Activated CD8-positive, alpha-beta memory T cell treated with anti-CD3 and anti-CD28 coated beads for 4 hours (primary cell): ENCODE measurements at places on chromosomes 3 and 15.

GRCh38 chr15:29103824-29104565 lies 165.6 kb downstream of the NSMCE3 start:
- DNase-seq, result no peak

DNA sequence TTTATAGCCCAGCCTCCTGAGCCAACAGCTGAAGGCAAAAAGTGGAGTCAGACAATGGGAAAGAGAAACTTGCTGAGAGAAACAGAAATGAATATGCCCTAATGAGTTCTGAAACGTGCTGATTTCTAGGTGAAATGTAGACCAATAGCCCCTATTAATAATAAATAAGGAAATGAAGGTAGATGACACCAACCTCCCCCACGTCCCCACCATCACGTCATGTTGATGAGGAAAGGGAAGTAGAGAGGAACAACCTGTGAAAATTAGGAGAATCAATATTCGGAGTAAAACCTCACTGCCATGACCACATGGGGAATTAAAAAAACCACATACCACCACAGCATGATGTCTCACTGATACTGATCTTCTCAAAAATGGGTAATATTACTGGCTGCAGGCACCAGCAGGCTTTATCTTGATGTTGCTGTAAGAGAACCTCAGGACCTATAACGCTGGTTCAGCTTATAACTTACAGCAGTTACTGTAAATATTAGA lies 64.0 kb downstream of the KAT2B start:
- DNase-seq, result peak; percentile 33

DNA sequence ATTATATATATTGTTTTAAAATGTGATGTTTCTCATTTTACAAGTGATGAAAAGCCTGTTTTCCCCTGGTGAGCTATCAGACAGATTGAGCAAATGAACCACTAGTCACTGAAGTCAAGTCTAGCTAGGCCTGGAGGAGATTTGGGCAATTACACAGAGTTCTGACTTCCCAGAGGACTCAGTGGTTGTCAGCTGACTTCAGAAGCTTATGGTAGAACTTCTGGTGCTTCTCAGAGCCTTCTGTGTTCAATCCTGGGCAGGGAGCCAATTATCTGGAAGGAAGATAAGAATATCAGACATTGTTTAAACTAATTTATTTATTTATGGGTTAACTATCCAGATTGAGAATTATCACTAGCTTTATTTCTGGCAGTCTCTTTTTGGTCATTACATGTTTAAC lies 37.7 kb upstream of the NAALADL2 start:
- DNase-seq, result no peak

DNA sequence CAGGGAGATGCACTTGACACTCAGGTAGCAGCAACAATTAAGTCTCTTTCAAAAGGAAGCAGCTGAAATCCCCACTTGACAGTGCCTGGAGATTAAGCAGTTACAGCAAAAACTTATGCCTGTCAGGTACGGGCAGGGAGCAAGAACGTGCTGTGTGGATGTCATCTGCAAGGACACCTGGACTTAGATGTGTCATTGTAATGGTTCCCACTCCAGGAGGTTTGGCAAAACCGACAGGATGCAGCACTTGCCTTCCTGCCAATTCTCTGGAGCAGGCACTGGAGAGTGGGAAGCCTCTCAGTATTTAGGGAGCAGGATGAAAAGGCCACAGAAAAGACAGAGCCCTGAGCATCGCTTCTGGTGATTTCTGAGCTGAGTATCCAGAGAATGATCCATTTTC lies 292.4 kb downstream of the PDCD6IP start:
- DNase-seq, result no peak

DNA sequence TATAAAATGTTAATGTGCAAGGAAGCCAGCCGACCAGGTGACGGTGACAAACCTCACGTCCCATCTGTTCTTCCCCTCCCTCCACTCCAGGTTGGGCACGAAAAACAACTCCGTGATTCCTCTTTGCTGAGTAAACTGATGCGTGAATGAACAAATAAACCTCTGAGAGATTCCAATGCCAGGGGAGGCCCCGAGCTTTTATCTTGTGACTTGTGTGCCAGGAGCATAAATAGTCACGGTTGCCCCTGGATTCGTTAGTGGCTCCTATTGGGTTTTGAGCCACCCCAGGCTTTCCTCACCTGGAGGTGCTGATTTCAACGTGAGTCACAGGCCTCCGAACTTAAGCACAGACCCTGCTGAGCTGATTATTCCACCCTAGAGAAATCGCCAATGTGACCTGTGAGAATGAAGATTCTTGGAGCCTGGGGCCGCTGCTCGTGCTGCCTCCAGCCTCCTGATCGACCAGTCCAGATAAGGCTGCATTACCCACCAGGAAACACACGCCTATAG lies 119.2 kb downstream of the SHQ1 start:
- DNase-seq, result no peak

DNA sequence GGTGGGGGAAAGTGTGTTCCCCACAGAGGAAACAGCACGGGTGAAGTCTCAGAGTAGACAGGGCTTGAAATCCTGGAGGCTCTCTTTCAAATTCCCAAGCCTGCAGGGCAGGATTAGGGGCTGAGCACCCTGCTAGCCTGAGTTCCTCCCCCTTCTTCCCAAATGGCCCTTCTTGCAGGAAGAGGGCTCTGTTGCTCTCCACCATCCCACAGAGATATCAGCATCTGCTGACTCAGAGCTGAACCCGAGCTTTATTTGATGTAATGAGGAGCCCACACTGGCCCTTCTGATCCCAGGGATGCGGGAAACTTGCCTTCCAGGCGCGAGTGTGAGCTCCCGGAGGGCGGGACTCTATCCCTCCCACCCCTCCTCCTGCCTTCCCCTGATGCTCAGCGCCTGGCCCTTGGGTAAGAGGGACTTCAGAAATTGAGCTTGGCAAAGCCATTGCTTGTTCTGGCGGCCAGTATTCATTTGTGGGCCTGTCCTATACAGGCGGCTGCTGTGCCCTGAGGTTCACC lies 1.4 kb upstream of the STRA6 start:
- no peak for DNase-seq

GRCh38 chr3:188108703-188109412 lies 45.1 kb upstream of the LPP start:
- no peak for DNase-seq

- no peak for DNase-seq
Measured at GRCh38 chr3:19934098-19934566, at the start of gene EFHB. TSS of gene EFHB (minus strand) at chr3:19934217. CDS start at chr3:19934018, 199 bp downstream.

DNA sequence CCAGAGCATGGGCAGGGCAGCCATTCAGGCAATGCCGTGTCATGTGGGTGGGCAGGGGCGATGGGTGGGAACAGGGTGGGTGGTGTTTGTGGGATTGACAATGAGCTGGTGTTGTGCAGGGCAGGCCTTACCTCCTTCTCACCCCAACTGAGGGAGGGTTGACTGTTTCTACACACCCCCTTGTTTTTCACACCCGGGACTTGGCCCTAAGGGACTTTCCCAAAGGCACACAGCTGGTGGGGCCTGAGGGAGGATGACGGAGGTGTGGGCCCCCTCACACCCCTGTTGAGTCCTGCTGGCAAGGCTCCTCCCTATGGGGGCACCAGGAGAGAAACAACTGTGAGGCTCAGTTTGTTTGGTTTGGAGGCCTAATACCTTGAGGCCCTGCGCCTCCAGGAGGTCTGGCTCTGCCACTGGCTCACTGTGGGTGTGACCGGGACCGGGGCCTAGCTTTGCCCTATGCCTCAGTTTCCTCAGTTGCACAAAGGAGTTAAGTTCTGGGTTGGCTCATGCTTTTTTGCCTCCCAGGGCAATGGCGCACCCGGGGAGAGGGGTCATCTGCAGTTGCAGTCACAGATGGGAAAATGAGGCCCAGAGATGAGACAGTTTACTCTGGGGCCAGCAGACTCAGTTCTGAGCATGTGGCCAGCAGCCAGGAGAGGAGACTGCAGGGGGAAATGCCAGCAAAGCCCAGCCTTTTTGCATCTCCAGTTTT lies 5.1 kb upstream of the DNAH1 start:
- DNase-seq, result peak; percentile 41

- DNase-seq, result no peak
Measured at GRCh38 chr3:191217301-191217700, 18.3 kb downstream of the OSTN start.

- DNase-seq, result no peak
Measured at GRCh38 chr3:183924956-183925355, 40.3 kb upstream of the PARL start.

DNA sequence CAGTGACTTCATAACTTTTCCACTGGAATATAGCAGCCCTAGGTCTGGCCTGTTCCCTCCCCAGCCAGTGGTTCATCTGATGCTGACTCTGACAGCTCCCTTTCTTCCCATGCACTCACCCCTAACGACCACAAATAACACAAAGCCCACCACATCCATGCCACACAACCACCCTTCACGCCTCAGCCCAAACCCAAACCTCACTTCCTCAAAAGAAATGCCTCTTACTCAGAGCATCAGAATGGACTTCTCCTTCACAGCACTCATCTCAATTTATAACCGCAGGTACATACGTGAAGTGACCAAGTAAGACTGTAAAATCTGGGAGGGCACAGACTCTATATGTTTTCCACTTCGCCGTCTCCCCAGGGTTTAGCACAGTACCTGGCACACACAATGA lies 1.1 kb downstream of the RBSN start:
- DNase-seq, result no peak

- no peak for DNase-seq
Measured at GRCh38 chr3:140332131-140332530, 345.7 kb upstream of the TRIM42 start.

DNA sequence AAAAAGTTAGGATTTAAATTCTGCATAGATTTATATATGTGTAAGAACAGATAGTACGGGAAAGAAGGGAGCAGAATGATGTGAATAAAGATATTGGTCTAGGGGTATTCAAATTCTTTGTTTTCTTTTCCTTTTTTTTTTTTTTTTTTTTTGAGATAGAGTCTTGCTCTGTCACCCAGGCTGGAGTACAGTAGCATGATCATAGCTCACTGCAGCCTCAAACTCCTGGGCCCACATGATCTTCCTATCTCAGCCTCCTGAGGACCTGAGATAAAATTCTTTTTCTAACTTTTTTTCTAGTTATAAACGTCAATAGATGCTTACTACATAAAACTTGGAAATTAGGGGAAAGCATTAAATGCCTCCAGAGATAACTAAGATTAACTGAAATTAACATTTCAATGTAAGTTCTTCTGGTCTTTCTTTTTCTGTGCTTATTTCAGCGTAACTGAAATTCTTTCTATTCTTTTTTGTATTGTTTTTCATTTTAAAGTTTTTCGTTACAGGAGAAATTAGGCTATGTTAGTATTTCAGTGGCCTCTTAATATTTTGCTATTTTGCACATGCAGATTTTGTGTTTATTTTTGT lies 29.2 kb downstream of the UBE2Q2 start:
- DNase-seq, result no peak

- DNase-seq, result no peak
Measured at GRCh38 chr15:41727143-41727542, 47.1 kb upstream of the MAPKBP1 start.

- no peak for DNase-seq
Measured at GRCh38 chr3:135844386-135844785, 121.1 kb upstream of the PPP2R3A start.

DNA sequence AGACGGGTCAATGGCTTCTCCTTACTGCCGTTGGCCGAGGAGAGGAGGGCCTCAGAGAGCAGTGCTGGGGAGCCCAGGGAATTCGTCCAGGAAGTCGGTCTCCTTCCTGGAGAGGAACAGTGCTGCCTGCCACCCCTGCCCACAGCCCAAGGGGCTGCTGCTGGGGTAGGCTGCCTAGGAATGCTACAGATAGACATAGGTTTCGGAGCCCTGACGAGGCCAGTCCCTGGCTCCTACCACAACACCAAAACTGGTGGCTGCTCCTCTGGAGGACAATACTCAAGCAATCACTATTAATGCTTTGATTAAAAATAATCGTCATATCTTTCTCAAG lies 30.5 kb downstream of the ANP32A start:
- no peak for DNase-seq

- no peak for DNase-seq
Measured at GRCh38 chr3:189664311-189664710, 33.1 kb downstream of the TP63 start.

DNA sequence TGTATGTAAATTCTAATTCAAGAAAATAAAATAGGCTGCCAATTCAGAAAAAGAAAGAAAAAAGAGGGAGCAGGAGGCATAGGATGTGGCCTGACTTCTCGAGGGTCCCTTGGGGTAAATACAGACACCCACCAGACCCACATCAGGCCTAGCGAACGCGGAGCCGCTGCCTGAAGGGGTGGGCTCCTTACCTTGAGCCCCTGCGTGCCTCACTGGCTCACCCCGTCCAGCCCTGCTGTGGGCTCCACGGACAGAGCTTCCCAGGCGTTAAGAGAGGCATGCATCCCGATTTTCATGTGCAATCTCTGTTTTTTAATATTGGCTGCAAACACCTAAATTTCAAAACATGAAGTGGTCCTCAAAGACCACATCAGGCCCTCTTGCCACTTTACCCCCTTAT lies 257.8 kb downstream of the PLCL2 start:
- no peak for DNase-seq

GRCh38 chr3:116384717-116385116 lies 60.6 kb downstream of the LSAMP start:
- no peak for DNase-seq

GRCh38 chr3:102514241-102514640 lies 79.4 kb downstream of the ZPLD1 start:
- no peak for DNase-seq

GRCh38 chr3:58630076-58630709 lies 36.4 kb downstream of the FAM3D start:
- peak; percentile 13 for DNase-seq

DNA sequence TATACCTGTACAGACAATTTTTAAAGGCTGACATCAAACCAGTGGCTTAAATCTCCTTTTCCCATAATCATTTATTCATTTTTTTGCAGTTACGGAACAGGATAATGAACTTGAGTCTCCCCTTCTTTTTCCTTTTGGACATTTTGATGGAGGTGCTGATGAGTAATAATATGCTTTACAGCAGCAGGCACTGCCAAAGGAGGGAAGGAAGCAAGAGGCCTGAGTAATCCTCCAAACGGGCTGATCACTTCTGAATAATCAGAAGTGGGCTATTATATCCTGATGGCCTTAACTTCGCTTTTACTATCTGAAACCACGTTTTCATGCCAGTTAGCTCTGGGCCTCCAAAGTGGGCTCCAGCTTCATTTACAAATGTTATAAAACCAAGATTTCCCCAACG lies 527.2 kb downstream of the FOXP1 start:
- no peak for DNase-seq

DNA sequence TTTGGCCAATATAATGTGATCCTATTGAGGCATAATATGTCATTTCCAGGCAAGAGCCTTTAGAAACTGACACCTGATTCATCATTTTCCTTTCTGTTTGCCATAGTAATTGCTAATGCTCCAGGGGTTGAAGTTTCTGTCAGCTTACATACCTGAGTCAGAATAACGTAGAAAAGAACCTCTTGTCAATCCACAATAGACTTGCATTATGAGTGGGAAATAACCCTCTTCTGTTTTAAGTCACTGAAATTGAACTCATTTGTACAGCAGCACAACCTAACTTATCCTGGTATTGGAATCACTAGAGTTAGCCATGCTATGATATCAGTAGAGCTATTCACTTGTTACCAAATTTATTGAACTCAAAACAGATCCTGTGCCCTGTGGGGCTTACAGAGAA lies 101.7 kb upstream of the TP63 start:
- DNase-seq, result no peak

DNA sequence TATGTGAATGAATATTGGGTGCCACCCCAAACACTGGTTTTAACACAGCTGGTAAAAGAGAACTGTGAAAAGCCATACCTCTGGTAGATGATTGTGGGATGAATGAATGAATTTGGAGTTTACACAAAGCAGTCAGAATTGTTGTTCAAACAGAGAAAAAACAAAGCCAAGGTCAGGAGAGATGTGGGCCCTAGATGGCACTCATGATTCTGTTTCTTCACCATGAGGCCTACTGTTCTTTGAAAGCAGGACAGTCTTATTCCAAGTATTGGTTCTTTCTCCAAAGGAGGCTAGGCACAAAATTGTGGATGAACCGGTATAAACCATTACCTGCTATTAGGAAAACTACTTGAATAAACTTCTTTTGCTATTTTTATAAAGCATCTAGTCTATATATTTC lies 97.6 kb downstream of the SAMMSON start:
- DNase-seq, result no peak
